ENCODE measurements at places on chromosomes 5 and 9.

DNA sequence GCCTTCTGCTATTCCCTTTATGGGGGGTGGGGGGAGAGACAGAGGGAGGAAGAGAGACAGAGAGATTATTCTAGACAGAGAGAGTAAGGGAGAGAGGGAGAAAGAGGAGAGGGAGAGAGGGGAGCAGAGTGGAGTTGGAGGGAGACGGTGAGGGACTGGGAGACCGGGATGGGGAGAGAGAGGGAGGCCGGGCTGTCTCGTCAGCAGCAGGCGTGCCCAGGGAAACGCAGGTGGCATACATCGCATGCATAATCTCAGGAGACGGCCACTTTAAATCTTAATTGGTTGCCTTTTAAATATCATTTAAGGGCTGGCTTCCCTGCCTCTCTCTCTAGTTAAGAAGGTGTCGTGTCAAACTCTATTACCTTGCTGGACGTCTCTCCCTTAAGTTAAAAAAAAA lies 8.4 kb downstream of the IRX4 start:
- no peak for DNase-seq

DNA sequence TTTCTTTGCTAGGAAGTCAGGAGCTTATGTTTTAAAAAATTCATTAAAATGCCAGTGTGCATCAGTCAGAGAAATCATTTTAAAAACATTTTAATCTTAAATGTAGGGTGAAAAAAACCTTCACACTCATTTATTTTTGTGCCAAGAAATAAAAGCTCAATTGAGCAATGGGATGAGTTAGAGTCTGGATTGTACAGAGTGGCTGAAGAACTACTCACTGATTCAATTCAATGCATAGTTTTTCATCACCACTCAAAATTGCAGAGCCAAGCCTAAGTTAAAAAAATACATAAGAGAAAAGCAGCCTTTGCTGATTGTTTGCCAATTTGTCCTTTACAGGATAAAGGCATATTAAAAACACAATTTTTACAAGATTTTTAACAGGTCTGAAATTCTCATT lies 168.2 kb upstream of the DMRTA1 start:
- DNase-seq, result no peak

GRCh38 chr9:109923806-109924205 lies 143.8 kb downstream of the PALM2AKAP2 start:
- no peak for DNase-seq

- no peak for DNase-seq
Measured at GRCh38 chr9:77546376-77546950, 101.7 kb downstream of the GNA14 start.

GRCh38 chr5:59126708-59127573 lies 544.1 kb downstream of the RAB3C start:
- no peak for DNase-seq

GRCh38 chr5:79759436-79759835 lies 69.8 kb downstream of the CMYA5 start:
- no peak for DNase-seq

DNA sequence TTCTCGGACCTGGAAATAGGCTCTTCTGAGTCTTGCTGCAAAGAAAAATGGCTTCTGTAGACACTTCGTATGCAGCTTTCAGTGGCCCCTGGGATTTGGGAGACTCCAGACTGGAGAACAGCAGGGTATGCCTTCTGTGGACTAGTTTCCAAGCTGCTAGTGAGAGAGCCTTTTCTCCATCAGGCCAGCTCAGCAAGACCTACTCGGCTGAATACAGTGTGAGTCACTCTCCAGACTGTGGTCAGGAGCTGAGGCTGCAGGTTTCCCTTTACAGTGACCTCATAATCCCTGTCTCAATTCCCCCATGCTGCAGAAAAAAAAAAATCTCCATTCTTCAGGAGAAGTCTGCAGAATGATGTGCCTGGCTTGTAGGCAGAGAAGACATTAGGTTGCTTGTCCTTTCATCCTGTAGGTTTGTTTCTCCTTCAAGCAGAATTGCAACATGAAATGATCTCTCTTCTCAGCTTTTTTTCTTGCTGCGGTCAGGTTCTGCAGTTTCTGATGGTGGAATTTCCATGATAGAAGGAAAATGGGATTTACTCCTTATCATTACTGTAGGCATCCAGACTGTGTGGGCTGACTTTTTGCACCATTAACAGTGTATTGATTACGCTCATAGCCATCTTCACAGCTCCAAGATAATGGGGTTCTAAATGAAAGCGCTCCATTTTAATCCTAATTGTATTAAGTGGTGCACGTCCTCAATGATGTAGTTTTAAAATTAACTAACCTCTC lies 78.3 kb upstream of the TNFSF8 start:
- peak; percentile 85 for DNase-seq

DNA sequence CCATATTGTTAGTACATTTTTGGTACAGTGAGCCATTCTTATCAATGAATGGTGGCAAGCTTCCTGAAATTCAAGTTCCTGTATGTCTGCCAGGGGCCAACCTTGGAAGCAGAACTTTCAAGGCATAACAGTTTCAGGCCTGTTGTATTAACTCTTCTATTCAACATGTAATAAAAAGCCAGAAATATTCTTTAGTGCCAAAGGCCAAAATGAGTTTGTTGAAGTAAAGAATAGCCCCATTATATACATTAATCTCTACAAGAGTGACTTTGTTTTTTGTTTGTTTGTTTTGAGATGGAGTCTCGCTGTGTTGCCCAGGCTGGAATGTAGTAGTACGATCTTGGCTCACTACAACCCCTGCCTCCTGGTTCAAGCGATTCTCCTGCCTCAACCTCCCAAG lies 321.3 kb downstream of the KDM4C start:
- no peak for DNase-seq

- peak; percentile 43 for DNase-seq
Measured at GRCh38 chr9:127122176-127123063, at the start of gene ANGPTL2. Gene ANGPTL2 (minus strand): TSS chr9:127122635. CDS start chr9:127108731, 13,904 bp downstream.

DNA sequence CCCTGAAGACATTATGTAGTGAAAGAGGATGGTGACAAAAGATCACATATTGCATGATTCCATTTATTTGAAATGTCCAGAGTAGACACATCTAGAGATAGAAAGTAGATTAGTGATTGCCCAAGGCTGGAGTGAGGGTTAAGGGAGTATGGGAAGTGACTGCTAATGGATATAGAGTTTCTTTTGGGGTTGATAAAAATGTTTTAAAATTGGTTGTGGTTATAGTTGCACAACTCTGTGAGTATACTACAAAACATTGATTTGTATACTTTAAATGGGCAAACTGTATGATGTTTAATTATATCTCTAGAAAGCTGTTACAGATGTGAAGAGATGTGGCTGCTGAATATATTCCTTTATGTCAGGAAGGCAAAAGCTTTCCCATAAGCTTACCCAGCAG lies 202.8 kb downstream of the CCDC171 start:
- DNase-seq, result no peak

DNA sequence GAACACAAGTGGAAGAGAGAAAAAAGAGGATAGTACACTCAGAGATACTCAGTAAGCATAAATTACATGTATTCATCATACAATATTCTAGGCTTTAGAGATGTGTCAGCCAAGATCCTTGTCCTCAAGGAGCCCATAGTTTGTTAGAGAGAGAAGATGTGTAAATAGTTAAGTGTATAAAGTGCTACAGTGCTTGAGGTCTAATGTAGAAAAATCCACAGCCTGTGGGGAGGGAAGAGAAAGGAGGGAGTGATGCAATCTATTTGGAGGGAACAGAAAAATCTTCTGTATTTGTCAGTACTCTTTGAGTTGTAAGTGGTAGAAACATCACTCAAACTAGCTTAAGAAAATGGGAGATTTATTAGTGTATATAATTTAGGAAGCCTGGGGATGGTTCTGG lies 81.9 kb downstream of the PALM2AKAP2 start:
- DNase-seq, result no peak

Measured in RCC 7860 (cell line).